Cardiac muscle cell (in vitro differentiated cells and primary cell): ENCODE measurements at places on chromosomes 5 and 9. TPM values are rescaled to one million over a fixed set of nuclear protein-coding genes. Genes with fewer than 3 reads are reported as not detected.
A peak's percentile ranks its signal among the peaks of the same experiment; 100 is the strongest.

DNA sequence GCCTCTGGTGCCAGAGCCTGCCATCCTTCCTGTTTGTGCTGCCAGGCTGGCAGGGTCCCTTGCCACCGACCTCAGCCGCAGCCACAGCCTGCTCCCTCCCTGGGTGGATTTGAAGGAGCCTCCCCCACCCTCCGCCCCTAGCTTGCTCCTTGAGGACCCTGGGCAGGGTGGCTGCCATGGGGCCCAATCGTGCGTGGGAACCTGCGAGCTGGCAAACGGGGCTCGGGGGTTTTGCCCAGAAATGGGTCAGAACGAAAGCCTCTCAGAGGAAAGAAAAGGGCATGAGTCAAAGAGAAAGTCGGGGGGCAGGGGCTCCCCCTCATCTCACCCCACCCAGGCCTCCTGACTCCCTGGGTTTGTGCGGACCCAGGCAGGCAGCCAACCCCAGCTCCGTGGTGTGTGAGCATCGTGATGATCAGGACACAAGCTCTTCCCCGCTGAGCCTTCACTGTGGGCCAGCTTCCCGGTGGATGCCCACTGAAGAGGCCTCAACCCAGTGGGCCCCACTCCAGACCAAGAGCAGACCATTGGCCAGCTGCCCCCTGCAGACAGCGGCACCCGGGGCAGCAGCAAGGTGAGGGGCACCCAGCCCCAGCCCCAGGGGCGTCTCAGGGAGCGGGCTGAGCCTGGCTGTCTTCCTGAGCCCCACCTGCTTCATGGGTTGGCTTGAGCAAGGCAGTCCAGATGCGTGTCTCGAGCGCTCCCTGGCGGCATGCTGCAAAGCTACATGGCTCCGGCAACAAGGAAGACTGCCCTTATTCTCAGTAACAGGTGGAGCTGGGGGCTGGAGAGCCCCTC is 3.0 kb upstream of the FUT7 start:
- peak; percentile 89 for DNase-seq
- no peaks in the 10 kb centered on the region for H3K4me1 ChIP-seq
- no peak overlapping the region for H3K27ac ChIP-seq
- no peak overlapping the region for H3K4me3 ChIP-seq
- H3K27me3 ChIP-seq, result no peaks in the 10 kb centered on the region
- H3K36me3 ChIP-seq, result no peaks in the 10 kb centered on the region

- H3K36me3 ChIP-seq, result no peaks in the 10 kb centered on the region
- H3K27me3 ChIP-seq, result no peaks in the 10 kb centered on the region
- peak; percentile 70 for DNase-seq
- H3K4me3 ChIP-seq, result no peak overlapping the region
- H3K27ac ChIP-seq, result no peak overlapping the region
These were observed 345.9 kb upstream of the RIOK2 start for GRCh38 chr5:97528941-97529340.

- H3K27me3 ChIP-seq, result no peaks in the 10 kb centered on the region
- H3K27ac ChIP-seq, result no peak overlapping the region
- peaks cover 12% of the 10 kb centered on the region for H3K4me1 ChIP-seq
- DNase-seq, result peak; percentile 33
These were observed 47.4 kb downstream of the GOLPH3 start for GRCh38 chr5:32126691-32127090.

- H3K4me3 ChIP-seq, result no peak overlapping the region
- H3K27me3 ChIP-seq, result no peaks in the 10 kb centered on the region
- DNase-seq, result peak; percentile 25
- peak overlapping the region; percentile 51 for H3K27ac ChIP-seq
- no peaks in the 10 kb centered on the region for H3K36me3 ChIP-seq
- H3K4me1 ChIP-seq, result peaks cover 11% of the 10 kb centered on the region
These were observed 395.2 kb upstream of the ZNF462 start for GRCh38 chr9:106467865-106468164.

DNA sequence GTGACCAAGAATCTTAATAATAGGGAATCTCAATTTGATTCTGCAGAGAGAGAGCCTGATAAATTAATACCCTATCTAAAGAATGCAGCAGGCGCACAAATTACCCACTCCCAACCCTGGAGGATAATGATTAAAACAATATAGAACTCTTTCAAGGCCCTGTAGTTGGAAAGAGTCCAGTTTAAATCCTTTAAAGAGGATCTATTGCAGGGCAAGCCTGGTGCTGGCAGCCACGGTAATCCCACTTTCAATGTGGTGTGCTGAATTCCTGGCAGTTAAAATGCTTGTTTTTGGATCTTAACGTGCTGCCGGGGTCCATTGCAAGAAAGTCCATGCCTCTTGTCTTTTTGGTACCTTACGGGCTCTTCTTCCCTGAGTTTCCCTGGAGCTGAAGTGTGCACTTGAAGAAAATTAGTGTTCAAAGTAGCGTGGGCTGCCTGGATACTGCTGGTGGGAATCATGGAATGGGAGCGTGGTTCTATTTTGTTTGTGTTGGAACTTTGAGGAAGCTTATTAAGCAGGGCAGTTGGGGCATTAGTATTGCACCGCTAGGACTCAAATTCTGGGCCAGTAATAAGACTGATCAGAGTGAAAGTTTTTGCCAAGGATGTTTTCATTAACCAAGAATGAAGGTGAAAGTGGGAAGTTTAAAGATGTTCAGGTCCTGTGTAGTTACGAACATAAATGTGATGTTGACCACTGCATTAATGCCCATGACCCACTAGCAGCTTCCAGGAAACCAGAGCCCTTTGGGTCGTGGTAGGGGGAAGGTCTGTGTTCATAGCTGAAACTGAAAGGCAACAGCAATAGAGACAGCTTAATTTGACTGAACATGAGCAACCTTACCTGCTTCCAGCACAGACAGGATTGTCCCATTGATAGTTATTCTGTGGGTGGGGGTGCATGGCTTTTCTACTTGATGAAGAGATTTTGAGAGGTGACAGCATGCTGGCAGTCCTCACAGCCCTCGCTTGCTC is 20.8 kb downstream of the MARCHF6 start:
- peaks cover 8% of the 10 kb centered on the region for H3K4me1 ChIP-seq
- peaks cover 9% of the 10 kb centered on the region for H3K36me3 ChIP-seq
- no peaks in the 10 kb centered on the region for H3K27me3 ChIP-seq
- H3K4me3 ChIP-seq, result no peak overlapping the region
- H3K27ac ChIP-seq, result peak overlapping the region; percentile 36
- no peak for DNase-seq

GRCh38 chr5:17190242-17190778 is 27.1 kb upstream of the BASP1 start:
- H3K4me3 ChIP-seq, result no peak overlapping the region
- peaks cover 11% of the 10 kb centered on the region for H3K4me1 ChIP-seq
- H3K36me3 ChIP-seq, result no peaks in the 10 kb centered on the region
- H3K27me3 ChIP-seq, result no peaks in the 10 kb centered on the region
- no peak overlapping the region for H3K27ac ChIP-seq
- peak; percentile 95 for DNase-seq

DNA sequence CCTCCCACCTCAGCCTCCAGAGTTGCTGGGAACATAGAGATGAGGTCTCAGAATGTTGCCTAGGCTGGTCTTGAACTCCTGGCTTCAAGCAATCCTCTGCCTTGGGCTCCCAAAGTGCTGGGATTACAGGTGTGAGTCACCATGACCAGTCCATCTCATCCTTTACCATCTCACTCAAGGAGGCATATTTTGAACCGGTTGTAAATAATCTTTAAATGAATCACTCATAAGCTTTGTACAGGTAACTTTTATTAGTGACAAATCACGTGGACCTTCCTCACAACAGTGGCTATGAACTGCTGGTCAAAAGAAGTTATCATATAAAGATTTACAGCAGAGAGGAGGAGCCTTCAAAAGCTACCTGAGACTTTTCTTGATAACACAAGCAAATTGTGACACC is 70.7 kb downstream of the RFK start:
- no peak overlapping the region for H3K4me3 ChIP-seq
- no peaks in the 10 kb centered on the region for H3K36me3 ChIP-seq
- DNase-seq, result no peak

DNA sequence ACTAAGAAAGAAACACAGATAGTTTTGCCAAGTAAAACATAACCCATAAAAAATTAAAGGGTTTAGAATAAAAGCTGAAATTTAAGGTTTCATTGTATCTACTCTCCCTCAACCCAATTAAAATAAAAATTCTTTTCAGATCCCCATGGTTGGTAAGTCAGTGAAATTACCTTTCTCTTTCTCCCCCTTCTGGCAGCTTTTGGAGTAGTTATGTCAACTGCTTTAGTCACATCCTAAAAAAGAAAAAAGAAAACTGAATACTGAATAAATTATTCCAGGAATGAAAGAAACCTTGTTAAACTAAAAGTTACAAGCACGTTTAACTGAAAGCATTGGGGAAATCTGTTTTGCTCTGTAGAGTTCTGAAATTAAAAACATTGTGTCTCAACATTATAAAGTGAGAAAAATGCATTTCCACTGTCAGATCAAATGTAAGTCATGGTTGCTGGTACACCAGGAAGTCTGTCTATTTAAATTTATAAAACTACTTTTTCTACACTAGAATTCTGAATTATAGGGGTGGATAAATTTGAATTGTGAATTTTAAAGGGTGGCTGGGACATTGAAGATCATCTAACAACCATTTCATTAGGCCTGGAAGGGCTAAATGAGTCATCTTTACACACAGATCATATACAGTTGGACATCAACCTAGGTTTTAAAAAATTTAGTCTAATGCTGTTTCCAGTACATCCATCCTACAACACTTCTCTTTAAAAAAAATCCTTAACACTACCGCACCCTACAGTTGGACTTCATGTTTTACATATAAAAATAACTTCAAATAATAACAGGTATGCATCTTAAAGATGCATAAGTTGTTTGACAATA is 24.7 kb downstream of the PSIP1 start:
- no peaks in the 10 kb centered on the region for H3K27me3 ChIP-seq
- H3K4me1 ChIP-seq, result no peaks in the 10 kb centered on the region
- H3K36me3 ChIP-seq, result peaks cover 17% of the 10 kb centered on the region
- peak; percentile 7 for DNase-seq
- H3K4me3 ChIP-seq, result no peak overlapping the region
- no peak overlapping the region for H3K27ac ChIP-seq

DNA sequence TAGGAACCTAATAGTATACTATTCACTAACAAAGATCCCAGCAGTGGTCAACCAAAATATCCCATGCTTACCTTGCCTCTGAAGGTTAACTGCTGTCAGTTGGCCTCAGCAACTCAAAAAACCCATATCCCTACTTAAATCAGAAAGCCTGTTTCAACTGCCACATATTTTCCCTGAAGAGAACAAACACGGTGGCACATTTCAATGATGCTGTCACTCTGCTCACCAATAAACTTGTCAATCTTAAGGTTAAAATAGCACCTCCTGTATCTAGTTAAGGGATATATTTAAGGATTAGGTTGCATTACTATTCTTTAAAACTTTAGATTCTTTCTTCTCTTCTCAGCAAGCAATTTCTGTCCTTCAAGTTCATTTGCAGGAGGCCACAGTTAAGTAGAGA is 986.9 kb downstream of the CDH18 start:
- no peak overlapping the region for H3K4me3 ChIP-seq
- no peaks in the 10 kb centered on the region for H3K4me1 ChIP-seq
- H3K27ac ChIP-seq, result no peak overlapping the region
- H3K27me3 ChIP-seq, result no peaks in the 10 kb centered on the region
- no peak for DNase-seq

- no peak overlapping the region for H3K27ac ChIP-seq
- peaks cover 23% of the 10 kb centered on the region for H3K4me1 ChIP-seq
- H3K27me3 ChIP-seq, result no peaks in the 10 kb centered on the region
- no peaks in the 10 kb centered on the region for H3K36me3 ChIP-seq
- DNase-seq, result no peak
These were observed 38.6 kb upstream of the NOTCH1 start for GRCh38 chr9:136584401-136584932.

GRCh38 chr9:93306081-93306480 is 122.1 kb downstream of the WNK2 start:
- no peak overlapping the region for H3K4me3 ChIP-seq
- H3K27me3 ChIP-seq, result no peaks in the 10 kb centered on the region
- no peaks in the 10 kb centered on the region for H3K4me1 ChIP-seq
- no peak for DNase-seq
- no peak overlapping the region for H3K27ac ChIP-seq

GRCh38 chr9:23538461-23539003 is 287.5 kb downstream of the ELAVL2 start:
- no peaks in the 10 kb centered on the region for H3K36me3 ChIP-seq
- DNase-seq, result no peak
- peaks cover 4% of the 10 kb centered on the region for H3K4me1 ChIP-seq

DNA sequence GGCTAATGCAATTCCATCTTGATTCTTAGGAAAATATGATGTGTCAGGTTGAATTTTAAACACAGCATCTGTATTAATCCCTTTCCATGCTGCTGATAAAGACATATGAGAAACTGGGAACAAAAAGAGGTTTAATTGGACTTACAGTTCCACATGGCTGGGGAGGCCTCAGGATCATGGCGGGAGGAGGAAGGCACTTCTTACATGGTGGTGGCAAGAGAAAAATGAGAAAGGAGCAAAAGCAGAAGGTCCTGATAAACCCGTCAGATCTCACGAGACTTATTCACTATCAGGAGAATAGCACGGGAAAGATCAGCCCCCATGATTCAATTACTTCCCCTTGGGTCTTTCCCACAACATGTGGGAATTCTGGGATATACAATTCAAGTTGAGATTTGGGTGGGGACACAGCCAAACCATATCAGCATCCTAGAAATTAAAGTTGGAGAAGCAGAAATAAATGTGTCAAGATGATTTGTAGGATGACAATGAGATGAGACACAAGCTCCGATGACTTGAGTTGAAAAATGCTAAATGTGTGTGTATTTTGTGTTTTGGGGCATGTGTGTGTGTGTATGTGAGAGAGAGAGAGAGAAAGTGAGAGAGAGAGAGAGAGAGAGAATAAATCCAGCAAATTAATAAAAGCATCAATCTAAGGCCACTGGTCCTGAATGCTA is 48.5 kb upstream of the ANKRD55 start:
- peaks cover 4% of the 10 kb centered on the region for H3K4me1 ChIP-seq
- no peak for DNase-seq
- no peaks in the 10 kb centered on the region for H3K36me3 ChIP-seq
- H3K27ac ChIP-seq, result no peak overlapping the region

DNA sequence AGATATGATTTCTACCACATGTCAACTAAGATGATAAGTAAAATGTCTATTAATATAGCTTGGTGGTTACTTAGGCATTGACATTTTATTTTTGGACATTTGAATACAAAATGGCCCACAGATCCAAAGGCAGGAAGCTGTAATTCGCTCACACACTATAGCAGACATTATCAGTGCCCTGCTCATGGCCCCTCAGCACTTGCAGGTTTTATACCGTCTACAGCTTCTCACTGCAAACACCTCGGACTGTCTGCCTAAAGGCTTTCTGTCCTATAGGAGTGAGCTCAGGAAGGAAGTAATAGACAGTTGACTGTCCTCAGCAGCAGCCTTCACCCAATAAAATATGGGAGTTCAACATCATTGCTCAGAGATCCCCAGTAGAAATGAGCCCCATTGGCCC is 140.8 kb upstream of the RASA1 start:
- DNase-seq, result no peak
- no peaks in the 10 kb centered on the region for H3K27me3 ChIP-seq
- H3K4me1 ChIP-seq, result no peaks in the 10 kb centered on the region
- H3K27ac ChIP-seq, result no peak overlapping the region

GRCh38 chr5:37514946-37515345 is 135.8 kb downstream of the WDR70 start:
- no peak overlapping the region for H3K4me3 ChIP-seq
- H3K27me3 ChIP-seq, result no peaks in the 10 kb centered on the region
- no peak for DNase-seq
- no peaks in the 10 kb centered on the region for H3K36me3 ChIP-seq

ACOT12 gene
- total RNA-seq, result not detected in 2 replicates

GRHPR gene
- total RNA-seq, result 335 and 376 TPM in 2 replicates

ALAD gene
- 16.6 and 19.1 TPM in 2 replicates for total RNA-seq

LRRC70 gene
- total RNA-seq, result 0.14 and 0.54 TPM in 2 replicates

KCNT1 gene
- 0.11 and 0.12 TPM in 2 replicates for total RNA-seq
